ENCODE measurements at places on chromosomes 2 and 18. TPM values are rescaled to one million over a fixed set of nuclear protein-coding genes. Genes with fewer than 3 reads are reported as not detected.

The TBR1 gene
- not detected for total RNA-seq

DNA sequence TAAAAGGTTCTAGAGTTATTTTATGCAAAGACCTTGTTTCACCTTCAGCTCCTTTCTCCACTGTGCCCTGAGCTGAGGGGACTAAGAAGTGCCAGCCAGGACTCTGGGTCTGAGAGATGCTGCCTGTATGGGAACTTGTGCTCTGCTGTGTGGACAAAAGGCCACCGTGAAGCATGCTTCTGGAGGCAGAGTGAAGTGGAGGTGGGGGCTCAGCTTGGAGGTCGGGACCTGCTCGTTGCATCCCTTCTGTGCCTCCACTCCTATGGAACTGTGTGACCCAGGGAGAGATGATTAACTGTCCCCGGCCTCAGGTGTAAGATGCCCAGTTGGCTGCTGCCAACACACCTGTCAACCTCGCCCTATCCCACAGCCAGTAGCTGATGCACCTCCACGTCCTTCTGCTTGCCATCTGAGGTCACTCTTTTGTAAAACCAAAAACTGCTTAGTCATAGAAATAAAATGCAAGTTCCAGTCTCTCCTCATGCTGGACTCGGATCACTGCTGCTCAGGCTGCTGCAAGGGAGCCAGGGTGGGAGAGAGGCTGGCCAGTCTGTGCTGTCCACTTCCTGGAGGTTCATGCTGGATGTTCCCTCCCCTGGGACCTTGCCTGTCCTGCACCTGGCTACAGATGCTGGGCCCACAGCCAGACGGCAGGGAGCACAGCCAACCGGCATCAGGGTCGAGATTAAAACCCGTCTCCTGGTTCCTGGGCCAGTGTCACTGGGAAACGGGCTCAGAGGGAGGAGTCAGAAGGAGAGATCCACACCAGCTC, 113.2 kb downstream of the ACKR3 start:
- DNase-seq, result no peak

DNA sequence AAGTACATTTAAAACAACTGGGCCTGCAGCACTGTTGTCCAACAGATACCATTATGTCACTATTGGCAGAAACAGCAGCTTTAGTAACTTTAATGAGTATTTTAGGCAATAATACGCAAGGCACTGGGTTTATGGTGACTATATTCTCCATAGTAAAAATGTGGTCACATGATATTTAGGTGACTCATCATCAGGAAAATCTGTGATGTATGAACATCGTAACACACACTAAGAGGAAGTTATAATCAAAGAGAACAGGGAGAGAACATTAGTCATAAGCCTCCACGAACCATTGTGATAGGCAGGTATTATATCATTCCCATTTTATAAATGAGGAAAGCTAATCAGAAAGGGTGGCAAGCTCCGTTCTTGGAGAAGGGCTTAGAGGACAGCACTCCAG, 36.9 kb downstream of the RAPH1 start:
- peak; percentile 9 for DNase-seq

The GTF2A1L gene
- 5.0 TPM for total RNA-seq

DNA sequence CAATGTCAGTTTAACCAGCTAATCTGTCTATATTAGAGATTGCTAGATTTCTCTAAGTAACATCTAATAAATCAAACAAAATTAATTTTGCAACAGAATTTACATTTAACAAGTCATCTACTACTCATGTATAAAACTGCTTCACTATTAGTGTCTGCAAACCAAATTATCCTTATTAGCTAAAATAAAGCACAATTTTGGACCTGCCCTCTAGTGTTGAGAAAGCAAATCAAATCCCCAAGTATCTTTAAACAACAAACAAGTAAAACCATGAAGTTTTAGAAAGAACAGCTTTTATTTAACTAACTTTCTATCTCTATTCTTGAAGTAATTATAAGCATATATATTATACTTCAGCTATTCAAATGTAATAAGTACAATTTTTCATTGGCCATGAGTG, 113.1 kb upstream of the SP3 start:
- peak; percentile 32 for DNase-seq

The RNF103 gene
- total RNA-seq, result 39.0 TPM

DNA sequence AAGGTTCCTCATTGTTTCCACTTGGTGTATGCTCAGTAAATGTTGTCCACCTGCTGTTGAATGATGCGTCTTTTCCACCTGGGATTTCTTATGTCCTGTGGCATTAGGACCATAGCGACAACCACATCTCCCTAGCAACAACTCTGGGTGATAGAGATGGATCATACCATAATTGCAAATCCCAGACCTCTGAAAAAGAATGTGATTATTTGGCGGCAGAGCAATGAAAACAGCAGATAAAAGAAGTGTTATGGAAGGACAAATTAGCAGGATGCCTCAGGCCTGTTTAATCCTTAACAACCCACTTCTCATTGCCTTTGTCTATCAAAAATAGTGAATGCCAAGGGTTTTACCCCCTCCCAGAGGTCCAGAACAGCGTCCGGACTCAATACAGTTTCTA, 278.9 kb downstream of the TSN start:
- DNase-seq, result no peak

- DNase-seq, result no peak
Observed at GRCh38 chr18:9823805-9824473, 61.8 kb upstream of the TXNDC2 start.

- no peak for DNase-seq
Observed at GRCh38 chr2:54574860-54575247, 118.7 kb downstream of the SPTBN1 start.

- DNase-seq, result no peak
Observed at GRCh38 chr2:220241423-220241822, 614.0 kb downstream of the SLC4A3 start.

The NMUR1 gene
- 0.41 TPM for total RNA-seq

DNA sequence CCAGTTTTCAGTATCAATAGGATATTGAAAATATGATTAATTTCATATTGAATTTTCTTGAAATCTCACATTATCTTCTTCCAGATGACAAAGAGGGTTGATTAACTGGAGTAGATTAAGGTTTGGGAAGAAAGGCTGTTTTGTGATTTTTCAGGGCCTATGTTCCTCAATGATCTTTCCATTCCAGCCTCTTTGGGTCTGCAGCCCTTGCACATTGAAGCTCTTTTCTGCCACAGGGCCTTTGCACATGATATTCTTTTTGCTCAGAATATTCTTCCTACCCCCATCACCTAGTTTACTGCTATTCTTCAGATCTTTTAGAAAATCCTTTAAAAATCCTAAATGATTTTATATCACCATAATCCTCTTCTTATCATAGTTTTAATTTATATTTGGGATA, 449.6 kb downstream of the PLCL1 start:
- no peak for DNase-seq

DNA sequence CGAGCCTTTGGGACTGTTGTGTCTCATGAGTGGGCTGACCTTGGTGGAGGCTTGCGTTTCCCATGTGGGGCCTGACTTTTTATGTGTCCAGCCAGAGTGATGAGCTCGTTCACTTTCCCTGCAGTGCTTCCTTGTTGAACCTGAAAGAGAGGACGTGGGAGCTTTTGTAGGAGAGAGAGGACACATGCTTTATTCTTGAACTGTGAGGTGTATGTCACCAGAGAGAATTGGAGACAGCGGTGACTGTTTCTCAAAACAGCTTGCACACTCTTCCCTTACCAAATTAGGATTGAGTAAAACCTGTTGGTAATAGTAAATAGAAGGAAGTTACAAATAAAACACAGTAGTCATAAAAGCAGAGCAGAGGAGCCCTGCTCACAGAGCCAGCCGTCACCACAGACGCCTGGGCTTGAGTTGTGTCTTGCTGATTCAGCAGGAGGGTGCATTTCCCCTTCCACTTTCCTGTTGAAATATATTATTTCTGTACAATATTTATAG, 60.7 kb downstream of the INPP4A start:
- no peak for DNase-seq

DNA sequence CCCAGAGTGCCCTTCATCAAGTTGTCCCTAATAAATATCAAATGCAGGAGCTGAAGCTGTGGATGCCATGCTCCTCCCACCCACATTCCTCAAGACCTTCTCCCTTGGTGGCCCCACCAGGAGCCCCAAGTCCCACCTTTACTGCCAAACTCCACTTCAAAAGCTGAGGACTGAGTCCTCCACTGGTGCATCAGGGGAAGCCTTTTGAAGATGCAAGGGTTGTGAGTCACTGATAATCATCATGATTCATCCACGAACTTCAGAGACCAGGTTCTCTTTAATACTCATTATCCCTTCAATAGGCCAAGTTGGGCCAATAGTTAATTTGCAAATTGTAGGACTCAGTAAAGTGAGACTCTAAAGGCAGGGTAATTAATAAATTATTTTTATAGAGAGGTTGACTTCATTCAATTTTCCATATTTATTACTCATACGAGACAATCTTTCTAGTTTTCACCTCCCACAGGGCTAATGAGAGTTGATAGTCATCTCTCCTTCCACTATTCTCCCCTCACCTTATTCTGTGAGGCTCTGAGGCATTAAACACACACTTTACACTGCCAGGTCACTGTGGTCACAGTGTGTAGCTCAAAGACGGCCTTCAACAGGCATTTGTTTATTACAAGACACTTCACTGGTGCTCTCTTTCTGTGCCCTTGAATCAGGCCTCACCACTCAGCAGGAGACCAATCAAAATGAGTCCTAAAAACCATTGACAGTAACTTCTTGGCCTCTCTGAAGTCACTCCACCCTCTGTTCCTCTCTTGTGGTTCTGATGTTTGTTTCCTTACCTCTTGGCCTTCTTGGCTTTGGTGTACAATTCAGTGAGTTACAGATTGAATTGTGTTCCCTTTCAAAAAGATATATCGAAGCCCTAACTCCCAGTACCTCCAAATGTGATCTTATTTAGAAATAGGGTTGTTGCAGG, 99.9 kb downstream of the TRIB2 start:
- DNase-seq, result no peak

The RGPD6 gene
- total RNA-seq, result 54.0 TPM

The GKN2 gene
- not detected for total RNA-seq

GRCh38 chr2:223199531-223200515, 147.8 kb downstream of the KCNE4 start:
- DNase-seq, result no peak

- no peak for DNase-seq
Observed at GRCh38 chr2:140288726-140289125, 1508.5 kb upstream of the NXPH2 start.

DNA sequence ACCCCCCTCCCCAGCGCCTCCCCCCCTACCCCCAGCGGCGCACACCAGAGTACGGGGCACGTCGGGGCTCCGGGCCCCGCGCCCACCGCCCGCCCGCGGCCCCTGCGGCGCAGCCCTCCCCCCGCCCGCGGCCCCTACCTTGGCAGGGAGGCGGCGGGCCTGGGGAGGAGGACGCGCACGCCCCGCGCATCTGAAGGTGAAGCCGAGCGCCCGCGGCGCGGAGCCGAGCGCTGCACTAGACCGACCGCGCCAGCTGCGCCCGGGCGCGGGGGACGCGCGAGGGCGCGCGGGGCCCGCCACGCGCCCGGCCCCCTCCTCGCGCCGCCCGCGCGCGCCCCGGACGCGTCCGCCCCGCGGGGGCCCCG, at the start of gene ZNF516:
Gene ZNF516, minus strand, starts transcription at position 237 of the 365 bp plus-strand sequence. CDS start 52,188 bp downstream, outside the sequence.
- DNase-seq, result peak; percentile 72

GRCh38 chr2:96772903-96773671, 12.4 kb downstream of the CNNM4 start:
- DNase-seq, result no peak

- DNase-seq, result no peak
Observed at GRCh38 chr2:168732100-168732499, 70.3 kb upstream of the NOSTRIN start.

GRCh38 chr2:170298861-170299429, 121.0 kb downstream of the MYO3B start:
- no peak for DNase-seq

- DNase-seq, result no peak
Observed at GRCh38 chr2:159073256-159073655, 104.8 kb downstream of the TANC1 start.

GRCh38 chr2:195094330-195094729, 562.7 kb upstream of the SLC39A10 start:
- no peak for DNase-seq

GRCh38 chr2:127485694-127486071, 40.6 kb downstream of the IWS1 start:
- DNase-seq, result no peak

The EVA1A gene
- total RNA-seq, result 9.7 TPM

DNA sequence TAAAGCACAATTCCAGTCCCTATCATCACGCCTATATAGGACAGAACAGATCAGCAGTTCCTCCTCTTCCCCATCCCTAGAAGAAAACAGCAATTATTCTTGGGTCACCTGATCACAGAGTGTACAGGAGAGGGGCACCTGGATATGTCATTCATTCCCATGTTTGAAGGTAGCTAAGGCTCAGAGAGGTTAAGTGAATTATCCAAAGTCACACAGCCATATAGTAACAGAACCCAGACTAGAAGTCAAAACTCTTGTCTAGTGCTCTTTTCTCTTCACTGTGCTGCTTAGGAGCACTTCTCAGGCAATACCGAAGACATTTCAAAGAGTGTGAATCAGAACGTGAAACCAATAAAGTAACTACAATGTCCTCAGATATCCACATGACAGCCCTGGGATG, 93.0 kb upstream of the ATL2 start:
- no peak for DNase-seq

The CRYBA2 gene
- total RNA-seq, result not detected

GRCh38 chr18:58038063-58038462, 6.0 kb upstream of the NEDD4L start:
- no peak for DNase-seq

The BBS5 gene
- 12.2 TPM for total RNA-seq

DNA sequence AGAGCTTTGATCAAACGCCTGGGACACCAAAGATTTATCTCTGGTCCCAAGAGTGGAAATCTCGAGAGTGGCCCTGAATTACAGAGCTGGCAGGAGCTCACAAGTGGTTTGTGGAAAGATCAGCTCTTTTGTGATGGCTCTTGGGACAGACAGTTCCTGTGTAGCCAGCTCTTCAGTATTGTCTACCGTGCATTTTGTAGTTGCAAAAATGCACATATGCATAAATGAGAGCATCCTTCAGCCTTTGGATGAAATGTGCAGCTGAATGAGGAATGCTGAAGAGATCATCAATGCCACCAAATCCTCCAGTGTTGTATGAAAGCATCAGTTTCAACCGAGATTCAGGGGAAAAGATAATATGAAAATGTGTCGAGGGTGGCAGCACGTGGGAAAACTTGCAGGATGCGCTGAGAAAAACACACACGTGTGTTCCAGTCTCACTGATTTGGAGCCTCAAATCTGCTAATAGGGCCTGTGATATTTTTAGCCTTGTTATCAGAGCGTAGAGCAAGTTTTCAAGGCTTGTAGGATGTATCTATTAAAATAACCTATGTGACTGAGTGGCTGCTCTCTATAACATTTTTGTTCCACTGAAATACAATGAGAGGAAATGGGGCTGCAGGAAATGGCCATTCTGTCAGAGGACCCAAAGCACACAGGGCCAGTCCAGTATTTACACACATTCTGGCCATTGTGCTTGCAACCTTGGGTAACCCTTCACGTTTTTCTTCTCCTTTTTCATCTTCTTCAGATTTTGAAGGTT, 138.7 kb downstream of the PRKCE start:
- no peak for DNase-seq

- no peak for DNase-seq
Observed at GRCh38 chr2:219563271-219563928, 7.9 kb downstream of the OBSL1 start.

Measured in tongue (tissue), 3 donors.